ENCODE measurements at places on chromosomes 13 and 19.

GRCh38 chr19:34960103-34960805, 3.8 kb downstream of the ZNF792 start:
- no peak for DNase-seq

GRCh38 chr19:47608969-47609905, at the start of gene BICRA:
Gene BICRA, plus strand, starts transcription at chr19:47609134. Its CDS starts 64,441 bp downstream, at chr19:47673575.
- DNase-seq = peak; percentile 59

GRCh38 chr19:3692141-3693024, 7.9 kb downstream of the PIP5K1C start:
- DNase-seq = peak; percentile 26

GRCh38 chr13:51275101-51275500, 52.9 kb downstream of the FAM124A start:
- no peak for DNase-seq

DNA sequence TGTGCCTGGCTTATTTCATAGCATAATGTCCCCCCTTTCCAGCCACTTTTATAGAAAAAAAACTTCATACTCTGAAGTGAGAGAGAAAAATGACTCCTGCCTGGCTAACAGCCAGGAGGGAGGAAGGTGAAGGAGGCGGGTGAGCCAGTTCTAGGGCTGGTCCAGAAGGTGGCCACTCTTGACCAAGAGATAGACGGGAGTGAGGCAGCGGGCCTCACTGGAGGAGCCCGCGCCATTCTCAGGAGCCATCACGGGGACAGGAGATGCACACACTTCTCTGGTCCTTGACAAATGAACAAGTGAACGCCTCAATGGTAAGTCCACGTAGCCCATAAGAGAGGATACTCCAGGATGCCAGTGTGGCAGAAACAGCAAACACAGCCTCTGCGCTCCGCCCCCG, 231.4 kb downstream of the UQCRFS1 start:
- DNase-seq = no peak

DNA sequence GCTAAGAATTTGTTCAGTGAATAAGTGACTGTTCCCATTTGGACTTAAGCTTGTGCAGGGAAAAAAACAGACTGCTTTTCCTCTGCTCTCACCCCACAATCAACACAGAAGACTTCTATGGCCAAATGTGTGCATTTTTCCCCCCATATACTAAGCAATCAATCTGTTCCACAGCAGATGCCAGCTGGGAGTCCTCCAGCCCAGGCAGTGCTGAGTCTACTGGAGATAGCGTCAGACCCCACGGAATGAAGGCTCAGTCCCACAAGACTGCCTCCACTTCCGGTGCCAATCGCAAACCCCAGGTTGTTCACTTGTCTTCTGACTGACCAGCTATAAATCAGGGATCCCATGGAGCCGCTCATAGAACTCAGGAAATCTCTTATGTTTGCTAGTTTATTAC, 69.5 kb upstream of the ANKRD10 start:
- no peak for DNase-seq

- no peak for DNase-seq
Observed at GRCh38 chr13:20911037-20911436, 8.5 kb upstream of the XPO4 start.

DNA sequence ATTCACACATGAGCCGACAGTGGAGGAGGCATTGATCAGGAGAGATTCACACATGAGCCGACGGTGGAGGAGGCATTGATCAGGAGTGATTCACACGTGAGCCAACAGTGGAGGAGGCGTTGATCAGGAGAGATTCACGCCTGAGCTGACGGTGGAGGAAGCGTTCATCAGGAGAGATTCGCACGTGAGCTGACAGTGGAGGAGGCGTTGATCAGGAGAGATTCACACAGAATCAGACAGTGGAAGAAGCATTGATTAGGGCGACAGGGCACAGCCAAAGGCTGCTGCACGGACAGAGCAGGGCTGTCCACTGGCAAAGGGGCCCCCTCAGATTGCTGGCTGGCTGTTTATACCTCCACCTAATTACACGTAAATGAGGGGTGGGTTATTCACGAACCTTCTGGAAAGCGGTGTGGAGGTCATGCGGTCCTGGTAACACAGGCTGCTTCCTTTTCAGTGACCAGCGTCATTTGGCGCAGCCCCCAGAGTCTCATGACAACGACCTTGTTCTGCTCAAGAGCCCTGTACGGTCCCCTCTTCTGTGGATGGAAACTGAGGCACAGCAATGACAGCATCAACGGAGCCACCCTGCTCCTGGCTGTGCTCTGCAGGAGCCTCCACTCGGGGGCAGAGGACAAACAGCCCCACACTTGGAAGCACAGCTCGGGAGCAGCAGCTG, 50.6 kb upstream of the GAS6 start:
- DNase-seq = no peak

DNA sequence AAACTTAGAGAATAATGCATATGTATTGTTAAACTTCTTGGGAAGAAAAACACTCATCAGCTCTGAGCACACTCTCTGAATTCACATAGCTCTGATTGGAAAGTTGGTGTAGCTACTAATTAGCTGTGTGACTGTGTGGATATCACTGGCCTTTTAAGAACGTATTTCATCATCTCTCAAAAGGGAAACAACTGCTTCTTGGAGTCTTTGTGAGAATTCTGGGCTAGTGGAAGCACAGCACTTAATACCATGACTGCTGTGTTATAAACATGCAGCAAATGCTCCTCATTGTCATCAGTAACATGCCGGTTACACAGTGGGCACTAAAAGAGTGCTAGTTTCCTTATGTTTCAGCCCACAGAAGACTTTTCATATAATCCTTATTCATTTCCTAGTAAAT, 220.9 kb upstream of the CSNK1A1L start:
- no peak for DNase-seq

GRCh38 chr19:6876748-6877147, 10.6 kb upstream of the ADGRE1 start:
- DNase-seq = no peak

DNA sequence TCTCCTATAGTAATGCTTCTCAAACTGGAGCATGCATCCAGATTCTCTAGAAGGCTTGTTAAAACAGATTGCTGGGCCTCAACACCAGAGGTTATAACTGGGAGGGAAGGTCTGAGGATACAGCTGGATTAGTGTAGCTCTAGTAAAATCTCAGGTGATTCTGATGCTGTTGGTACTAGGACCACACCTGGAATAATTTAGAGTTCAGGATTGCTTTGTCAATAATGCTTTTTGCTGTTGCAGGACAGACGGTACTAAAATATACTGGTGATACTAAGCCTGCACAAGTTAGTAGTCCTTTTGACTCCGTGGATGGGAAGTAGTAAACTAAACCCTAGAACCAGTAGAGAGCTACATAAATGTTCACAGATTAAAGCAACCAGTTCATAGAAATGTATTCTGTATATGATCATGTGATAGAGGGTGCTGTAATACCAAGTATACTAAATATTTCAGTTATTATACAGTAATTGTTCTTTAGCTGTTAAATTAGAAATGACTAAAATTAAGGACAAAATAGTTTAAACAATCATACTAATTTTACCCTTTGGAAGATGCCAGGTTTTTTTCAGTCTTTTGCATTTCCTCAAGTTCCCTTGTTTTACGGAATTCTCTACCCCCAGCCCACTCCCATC, 258.2 kb upstream of the STARD13 start:
- no peak for DNase-seq

- no peak for DNase-seq
Observed at GRCh38 chr13:108643646-108644353, 14.4 kb downstream of the MYO16 start.

DNA sequence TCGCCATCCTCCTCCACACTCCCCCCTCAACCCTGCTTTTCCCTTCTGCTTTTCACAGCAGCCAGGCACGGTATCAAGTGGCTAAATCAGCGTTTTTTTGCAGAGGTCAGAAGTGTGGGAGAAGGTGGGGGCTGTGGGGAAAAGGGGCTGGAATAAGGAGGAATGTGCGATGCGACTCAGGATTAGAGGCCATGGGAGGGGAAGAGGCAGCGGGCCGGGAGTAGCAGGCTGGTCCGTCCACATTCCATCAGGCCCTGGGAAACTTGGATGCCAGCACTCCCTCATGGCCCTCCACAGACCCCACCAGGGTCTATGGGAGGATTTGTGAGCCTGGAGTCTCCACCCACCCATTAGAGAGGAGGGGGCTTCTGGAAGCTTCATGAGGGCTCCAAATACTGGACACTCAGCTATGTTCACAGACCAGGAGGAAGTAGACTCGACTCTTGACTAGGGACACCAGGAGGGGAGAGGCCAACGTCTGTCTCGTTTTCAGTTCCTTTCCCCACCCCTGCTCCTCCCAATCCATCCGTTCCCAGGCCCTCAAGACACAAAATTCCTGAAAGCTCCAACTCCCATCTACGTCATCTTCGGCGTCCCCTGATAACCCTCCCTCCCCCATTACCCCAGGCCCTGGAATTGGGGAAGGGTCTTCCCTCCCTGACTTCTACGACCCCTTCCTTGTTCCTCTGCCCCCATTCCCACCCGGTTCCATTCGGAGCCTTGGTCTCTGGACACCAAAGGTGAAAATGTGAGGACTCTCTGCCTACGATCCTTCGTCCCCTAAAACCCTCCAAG, 3.3 kb upstream of the KCNC3 start:
- no peak for DNase-seq

DNA sequence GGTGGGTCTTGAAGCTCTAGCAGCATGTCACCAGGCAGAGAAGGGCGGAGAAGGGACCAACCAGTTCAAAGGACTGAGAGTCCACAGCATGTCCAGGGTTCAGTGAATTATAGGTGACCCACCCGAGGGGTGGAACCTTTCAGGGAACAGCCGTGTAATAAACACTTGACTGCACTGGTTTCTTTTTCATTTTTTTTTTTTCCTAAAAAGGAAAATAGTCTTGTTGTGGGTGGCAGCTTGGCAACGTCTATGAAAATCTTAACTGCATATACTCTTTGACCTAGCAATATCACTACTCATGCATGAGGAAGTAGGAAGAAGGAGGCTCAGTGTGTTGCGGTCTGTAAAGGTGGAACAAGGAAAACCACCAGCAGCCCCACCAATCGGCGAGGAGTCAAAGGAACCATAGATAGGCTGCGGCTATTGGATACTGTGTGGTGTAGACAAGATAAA, 13.0 kb upstream of the MYH14 start:
- no peak for DNase-seq

- no peak for DNase-seq
Observed at GRCh38 chr13:77398825-77399620, 72.1 kb upstream of the MYCBP2 start.

DNA sequence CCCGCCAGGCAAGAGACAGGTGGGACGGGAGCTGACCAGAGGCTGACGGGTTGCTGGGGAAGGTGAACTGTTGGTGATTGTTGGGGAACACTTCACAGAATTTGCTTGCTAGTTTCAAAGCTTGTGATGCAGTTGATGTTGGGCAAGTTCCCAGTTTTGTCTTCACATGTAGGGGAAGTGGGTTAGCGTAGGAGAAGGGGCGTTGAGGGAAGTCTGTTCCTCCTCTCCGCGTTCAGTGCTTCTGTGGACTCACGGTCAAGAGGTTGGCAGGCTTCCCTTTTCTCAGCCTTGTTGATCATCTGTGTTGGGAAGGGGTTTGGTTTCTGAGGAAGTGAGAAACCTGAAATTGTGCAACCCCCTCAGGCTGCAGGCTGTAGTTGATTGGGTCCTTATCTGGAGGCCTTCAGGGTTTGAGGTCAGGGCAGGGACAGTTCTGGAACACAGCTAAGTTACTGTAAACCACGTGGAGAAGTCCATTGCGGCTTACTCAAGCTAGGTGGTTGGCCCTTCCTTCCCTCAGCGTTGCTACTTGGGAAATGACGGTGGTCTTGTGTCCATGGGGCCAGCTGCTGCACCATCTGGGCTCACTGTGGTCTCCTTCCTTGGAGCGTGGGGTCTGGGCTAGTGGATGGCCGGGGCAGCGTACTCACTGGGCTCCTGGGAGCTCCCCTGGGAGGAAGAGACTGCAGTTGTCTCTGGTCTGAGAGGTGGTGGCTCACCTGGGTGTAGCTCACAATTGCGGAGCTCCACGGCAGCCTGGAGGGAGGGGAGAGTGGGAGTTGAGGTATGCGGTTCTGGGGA, 7.5 kb downstream of the RPS9 start:
- no peak for DNase-seq

- no peak for DNase-seq
Observed at GRCh38 chr13:99522298-99522697, 21.0 kb downstream of the TM9SF2 start.

- no peak for DNase-seq
Observed at GRCh38 chr19:31553112-31553845, 204.0 kb upstream of the TSHZ3 start.

DNA sequence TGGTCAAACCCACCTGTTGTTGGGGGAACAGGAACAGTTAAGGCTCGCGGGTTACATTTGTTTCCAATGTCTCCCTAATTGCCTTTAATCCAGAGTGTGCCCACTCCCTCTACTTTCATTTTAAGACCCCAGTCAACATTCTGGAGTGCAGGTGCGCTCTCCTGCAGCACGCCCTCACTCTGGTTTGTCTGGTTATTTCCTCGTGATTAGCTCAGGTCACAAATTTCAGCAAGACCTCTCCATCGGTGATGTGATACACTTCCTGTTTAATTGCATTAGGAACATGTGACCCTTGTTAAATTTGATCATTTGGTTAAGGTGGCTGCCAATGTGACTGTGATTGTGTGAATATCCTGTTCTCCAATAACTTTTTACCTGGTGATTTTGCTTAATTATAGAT, 53.0 kb downstream of the TEX29 start:
- DNase-seq = no peak

DNA sequence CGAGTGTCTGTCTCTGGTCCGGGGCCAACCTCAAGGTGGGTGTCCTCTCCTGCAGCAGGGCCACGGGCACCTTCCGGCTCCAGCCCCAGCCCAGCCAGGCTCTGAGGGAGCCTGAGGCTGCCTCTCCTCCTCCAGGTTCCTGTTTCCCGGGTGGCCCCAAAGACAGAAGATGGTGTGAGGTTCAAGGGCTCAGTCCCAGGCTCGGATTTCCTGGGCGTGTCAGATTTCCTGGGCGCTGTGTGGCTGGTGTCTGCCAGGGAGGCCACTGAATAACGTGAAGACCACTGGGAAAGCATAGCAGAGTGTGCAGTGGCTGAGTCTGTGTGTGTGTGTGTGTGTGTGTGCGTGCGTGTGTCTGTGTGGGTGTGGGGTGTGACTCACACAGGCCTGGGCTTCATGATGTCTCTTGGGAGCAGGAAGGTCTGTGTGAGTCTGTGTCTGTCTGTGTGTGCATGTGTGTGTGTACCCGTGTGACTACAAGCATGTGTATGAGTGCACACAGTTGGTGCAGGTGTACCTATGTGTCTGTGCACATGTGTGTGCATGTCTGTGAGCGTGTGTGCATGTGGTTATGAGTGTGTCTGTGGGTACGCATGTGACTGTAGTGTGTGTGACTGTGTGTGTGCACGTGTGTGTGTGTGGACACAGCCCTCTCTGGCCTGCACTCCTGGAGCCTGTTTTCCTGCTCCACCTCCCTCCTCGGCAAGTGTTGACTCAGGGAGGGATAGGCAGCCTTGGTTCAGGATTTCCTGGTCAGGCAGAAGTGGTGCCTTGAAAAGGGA, 28.3 kb downstream of the CEBPA start:
- DNase-seq = no peak

- no peak for DNase-seq
Observed at GRCh38 chr13:51742031-51742430, 61.9 kb downstream of the DHRS12 start.

DNA sequence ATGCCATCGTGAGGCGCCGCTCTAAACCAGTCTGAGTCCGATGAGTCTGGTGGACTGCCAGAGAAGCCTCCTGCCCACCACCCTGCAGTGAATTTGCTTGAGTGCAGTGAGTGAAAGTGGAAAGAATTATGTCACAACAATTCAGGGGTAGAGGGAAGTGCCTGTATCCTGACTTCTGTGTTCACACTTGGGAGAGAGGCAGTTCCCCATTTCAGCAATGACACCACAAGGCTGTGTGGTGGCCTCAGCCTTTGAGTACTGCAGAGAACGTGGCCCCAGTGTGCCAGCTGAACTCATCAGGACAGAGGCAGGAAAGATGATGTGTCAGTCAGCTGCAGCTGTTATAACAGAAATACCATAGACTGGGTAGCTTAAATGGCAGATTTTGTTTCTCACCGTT, 155.6 kb downstream of the COG6 start:
- no peak for DNase-seq
